ENCODE measurements at places on chromosomes 5 and 9. TPM values are rescaled to one million over a fixed set of nuclear protein-coding genes. Genes with fewer than 3 reads are reported as not detected.
A peak's percentile ranks its signal among the peaks of the same experiment; 100 is the strongest.

DNA sequence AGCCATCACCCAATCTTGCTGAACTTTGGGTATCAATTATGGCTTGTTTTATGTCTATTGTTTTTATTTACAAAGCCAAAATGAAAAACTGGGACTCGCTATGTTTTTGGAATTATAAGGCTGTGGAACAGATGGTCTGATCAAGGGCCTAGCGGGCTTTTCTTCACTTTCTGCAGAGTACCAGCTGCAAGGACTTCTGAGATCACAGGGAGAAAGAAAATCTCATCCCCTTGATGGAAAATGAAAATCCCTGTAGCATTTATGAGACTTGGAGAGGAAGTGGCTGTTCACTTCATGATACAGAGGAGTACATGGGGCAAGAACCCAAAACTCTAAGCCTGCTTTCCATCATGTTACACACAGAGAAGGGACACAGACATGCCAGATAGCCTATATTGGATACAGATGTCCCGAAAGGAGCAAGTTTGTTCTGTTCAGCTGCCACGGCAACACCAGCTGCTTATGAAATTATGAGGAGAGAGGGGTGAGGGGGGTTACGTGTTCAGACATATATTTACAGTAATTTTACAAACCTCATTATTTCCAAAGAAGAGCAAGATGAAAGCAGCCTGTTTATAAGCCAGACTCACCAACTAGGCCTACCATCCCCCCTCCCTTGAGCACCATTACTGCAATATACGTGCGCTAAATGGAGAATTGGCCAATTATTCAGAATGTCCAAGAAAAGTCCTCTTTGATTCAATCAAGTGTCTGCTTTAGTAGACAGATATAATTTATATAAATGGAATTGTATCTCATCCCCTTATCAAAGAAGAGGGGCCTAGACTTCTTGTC is 220.0 kb downstream of the MARCHF11 start:
- H3K27ac ChIP-seq, result no peak overlapping the region
- H3K4me3 ChIP-seq, result no peak overlapping the region
- no peaks in the 10 kb centered on the region for H3K4me1 ChIP-seq
- no peak for DNase-seq
- H3K27me3 ChIP-seq, result no peaks in the 10 kb centered on the region

DNA sequence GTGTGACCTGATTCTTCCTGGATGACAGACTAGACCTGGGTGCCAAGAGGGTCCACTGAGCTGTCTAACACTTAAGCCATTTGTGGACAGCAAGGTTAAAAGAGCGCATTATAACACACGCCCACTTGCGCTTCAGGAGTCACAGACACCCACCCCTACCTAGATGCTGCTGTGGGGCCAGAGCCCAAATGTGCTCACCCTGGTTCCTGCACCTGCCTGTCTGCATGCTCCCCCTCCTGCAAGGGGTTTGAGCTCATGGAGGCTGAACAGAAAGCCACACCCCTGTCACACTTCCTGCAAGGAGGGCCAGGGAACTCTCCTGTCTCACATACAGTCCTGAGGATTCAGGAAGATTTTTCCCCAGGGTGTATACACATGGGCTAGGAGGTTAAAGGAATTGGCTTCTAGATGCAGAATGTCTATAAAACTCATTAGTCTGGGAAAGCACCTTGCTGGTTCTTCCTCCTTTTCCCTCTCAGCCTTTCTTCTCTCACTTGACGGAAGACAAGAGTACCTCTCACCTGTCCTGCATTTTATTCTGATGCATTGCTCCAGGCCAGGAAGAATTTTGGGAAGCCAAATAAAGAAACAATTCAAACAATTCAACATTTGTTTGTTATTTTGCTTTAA is 87.4 kb upstream of the LHFPL2 start:
- no peak for DNase-seq
- H3K27ac ChIP-seq, result no peak overlapping the region
- H3K4me3 ChIP-seq, result no peak overlapping the region
- no peaks in the 10 kb centered on the region for H3K4me1 ChIP-seq
- H3K27me3 ChIP-seq, result peaks cover 38% of the 10 kb centered on the region

DNA sequence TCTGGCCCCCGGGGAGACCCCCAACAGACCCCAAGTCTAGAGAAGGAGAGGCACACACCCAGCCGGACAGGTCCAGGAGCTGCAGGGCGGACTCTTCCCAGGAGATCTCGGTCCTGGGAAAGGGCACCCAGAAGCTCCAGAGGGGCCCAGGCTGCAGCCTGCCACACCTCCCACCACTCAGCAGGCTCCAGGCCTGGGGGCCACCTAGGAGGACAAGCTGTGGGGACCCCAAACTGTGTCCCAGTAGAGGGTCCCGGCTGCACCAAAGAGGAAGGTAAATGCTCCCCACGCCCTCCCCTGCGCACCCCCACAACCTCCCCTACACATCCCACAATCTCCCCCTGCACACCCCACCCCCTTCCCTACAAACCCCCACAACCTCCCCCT is 48.5 kb downstream of the PLEKHG4B start:
- H3K27me3 ChIP-seq, result no peaks in the 10 kb centered on the region
- H3K4me3 ChIP-seq, result no peak overlapping the region
- H3K4me1 ChIP-seq, result no peaks in the 10 kb centered on the region
- DNase-seq, result no peak
- no peak overlapping the region for H3K27ac ChIP-seq
- peaks cover 26% of the 10 kb centered on the region for H3K36me3 ChIP-seq

DNA sequence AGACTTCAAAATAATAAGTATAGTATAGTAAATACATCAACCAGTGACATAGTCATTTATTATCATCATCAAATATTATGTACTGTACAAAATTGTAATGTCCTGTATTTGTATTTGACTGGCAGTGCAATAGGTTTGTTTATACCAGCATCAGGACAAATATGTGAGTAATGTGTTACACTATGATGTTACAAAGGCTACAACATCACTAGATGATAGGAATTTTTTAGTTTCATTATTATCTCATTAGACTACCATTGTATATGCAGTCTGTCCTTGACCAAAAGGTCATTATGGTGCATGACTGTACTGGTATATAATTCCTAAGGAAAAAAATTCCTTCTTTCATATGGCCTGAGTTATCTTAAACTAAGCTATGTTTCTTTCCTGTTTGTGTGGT is 63.6 kb upstream of the VCAN start:
- H3K4me3 ChIP-seq, result no peak overlapping the region
- H3K27me3 ChIP-seq, result no peaks in the 10 kb centered on the region
- peaks cover 20% of the 10 kb centered on the region for H3K4me1 ChIP-seq

NEK6 gene
- 24.4 TPM for total RNA-seq

DNA sequence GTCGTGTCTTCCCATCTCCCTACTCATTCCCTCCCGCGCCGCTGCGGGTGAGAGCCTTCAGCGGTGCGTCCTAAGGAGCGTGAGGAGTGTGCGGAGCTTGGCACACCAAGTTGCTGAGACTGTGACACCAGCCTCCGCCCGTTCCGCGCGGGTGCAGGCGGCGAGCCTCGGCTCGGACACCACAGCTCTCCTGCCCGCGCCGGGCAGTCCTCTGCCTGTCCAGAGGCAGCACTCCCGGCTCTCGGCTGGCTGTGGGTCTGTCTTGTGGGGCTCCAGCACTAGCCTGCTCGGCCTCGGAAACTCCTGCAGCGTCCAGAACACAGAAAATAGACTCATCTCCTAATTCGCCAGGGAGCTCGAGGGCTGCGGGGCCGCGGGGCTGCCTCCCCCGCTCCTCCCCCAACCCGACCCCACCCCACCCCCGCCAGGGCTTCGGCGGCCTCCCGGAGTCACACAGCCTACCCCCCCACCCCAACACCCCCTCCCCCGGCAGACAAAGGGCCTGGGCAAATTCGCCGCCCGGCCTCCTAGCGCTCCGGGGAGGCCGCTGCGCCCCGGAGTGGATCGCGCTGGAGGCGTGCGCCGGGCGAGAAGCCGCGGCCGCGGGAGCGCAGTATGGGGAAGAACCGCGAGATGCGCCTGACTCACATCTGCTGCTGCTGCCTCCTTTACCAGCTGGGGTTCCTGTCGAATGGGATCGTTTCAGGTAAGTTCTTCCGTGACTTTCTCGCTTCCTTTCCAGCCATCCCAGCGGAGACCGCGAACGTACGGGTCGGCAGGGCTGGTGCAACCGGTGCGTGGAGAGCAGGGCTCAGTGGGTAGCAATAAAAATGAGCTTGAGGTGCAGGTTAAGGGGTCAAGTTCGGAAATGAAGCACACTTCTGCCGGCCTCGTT is at the start of gene ADAMTS19:
TSS of gene ADAMTS19 (plus strand) at position 522 of the 895 bp plus-strand sequence. CDS start at position 616, 94 bp downstream.
- H3K36me3 ChIP-seq, result no peaks in the 10 kb centered on the region
- no peaks in the 10 kb centered on the region for H3K27me3 ChIP-seq

GRCh38 chr9:87602933-87603643 is 105.4 kb downstream of the DAPK1 start:
- no peak overlapping the region for H3K4me3 ChIP-seq
- H3K27me3 ChIP-seq, result no peaks in the 10 kb centered on the region
- no peak for DNase-seq
- peak overlapping the region; percentile 85 for H3K27ac ChIP-seq
- peaks cover 43% of the 10 kb centered on the region for H3K4me1 ChIP-seq

DNA sequence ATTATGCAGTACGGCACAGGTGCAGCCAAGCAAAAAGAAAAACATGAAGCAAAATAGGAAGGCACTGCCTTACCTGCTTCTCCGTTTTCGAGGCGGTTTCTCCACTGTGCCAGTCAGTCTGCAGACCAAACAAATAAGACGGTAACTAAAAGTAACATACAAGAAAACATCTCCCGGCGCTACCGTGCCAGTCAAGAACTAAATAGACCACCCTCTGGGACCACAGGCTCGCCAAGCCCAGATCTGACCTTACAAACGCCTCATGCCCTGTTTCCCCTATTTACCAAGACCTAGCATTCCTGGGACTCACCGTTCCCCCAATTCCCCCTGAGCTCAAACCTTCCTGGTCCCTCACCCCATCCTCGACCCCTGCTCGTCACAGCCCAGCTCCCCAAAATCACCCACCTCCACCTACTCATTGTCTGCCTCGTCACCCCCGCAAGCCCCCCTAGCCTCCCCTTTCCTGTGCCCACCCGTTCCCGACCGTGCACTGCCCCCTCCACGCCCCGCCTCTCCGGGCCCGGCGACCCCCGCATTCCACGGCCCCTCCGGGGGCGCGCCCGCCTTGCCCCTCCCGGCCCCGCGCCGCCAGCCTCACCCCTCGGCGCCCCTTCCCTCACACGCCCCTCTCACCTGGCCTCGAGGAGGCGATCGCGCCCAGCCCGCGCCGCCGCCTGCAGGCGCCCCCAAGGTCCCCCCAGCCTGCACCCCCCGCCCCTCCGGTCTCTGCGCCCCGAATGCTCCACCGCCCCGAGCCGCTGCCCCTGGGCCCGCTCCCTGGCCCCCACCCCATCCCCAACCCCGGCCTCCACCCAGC is 560 bp downstream of the SCAI start:
- peaks cover 5% of the 10 kb centered on the region for H3K36me3 ChIP-seq
- H3K27ac ChIP-seq, result peak overlapping the region; percentile 96
- H3K4me3 ChIP-seq, result peak overlapping the region; percentile 99
- H3K4me1 ChIP-seq, result peaks cover 7% of the 10 kb centered on the region
- peak; percentile 62 for DNase-seq

GLDC gene
- 11.3 TPM for total RNA-seq

OTP gene
- total RNA-seq, result not detected

- H3K36me3 ChIP-seq, result peaks cover 2% of the 10 kb centered on the region
- no peak overlapping the region for H3K27ac ChIP-seq
- H3K4me3 ChIP-seq, result no peak overlapping the region
- H3K4me1 ChIP-seq, result peaks cover 7% of the 10 kb centered on the region
- no peaks in the 10 kb centered on the region for H3K27me3 ChIP-seq
These were observed 5.4 kb downstream of the IPPK start for GRCh38 chr9:92664394-92665152.

AIF1L gene
- total RNA-seq, result 71.1 TPM

- peak; percentile 3 for DNase-seq
- no peaks in the 10 kb centered on the region for H3K36me3 ChIP-seq
- peaks cover 12% of the 10 kb centered on the region for H3K27me3 ChIP-seq
- H3K4me1 ChIP-seq, result no peaks in the 10 kb centered on the region
These were observed 34.7 kb upstream of the SLC9A3 start for GRCh38 chr5:558871-559503.

DNA sequence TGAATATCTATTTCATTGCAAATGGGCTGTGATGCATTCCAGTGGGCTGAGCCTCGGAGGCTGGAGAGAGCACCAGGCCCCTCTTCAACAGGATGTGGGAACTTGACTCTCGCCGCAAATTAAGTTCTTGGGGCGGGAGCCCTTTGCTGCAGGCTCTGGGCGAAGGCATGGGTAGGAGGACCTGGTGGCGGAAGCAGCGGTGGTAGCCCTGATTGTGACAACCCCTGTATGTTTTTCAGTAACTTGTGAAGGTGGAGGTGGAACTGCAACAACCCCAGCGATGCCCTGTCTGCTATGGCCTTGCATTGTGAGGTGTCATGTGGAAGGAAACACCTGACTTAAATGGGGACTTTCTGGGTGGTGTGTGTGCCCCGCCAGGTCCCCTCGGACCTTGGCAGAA is 9.4 kb downstream of the FYB1 start:
- H3K36me3 ChIP-seq, result no peaks in the 10 kb centered on the region
- no peaks in the 10 kb centered on the region for H3K27me3 ChIP-seq
- no peaks in the 10 kb centered on the region for H3K4me1 ChIP-seq
- no peak overlapping the region for H3K27ac ChIP-seq
- H3K4me3 ChIP-seq, result no peak overlapping the region
